Activated CD8-positive, alpha-beta T cell treated with anti-CD3 and anti-CD28 coated beads, Interleukin-2, amount 10 ng/mL, durations not matched to agents 7 days and 5 days (primary cell): ENCODE measurements at places on chromosomes 12 and 14. TPM values are rescaled to one million over a fixed set of nuclear protein-coding genes. Genes with fewer than 3 reads are reported as not detected.

KRT77 gene
- not detected for total RNA-seq

STON2 gene
- not detected for total RNA-seq

NUDT14 gene
- total RNA-seq: 25.3 TPM

SCNN1A gene
- 1.5 TPM for total RNA-seq

PLEKHG7 gene
- not detected for total RNA-seq

DTX1 gene
- not detected for total RNA-seq

BCL2L2 gene
- 2.2 TPM for total RNA-seq

TAS2R31 gene
- total RNA-seq: 2.2 TPM
